ENCODE measurements at places on chromosomes 7 and 10.

- no peak for DNase-seq
These were observed 4.6 kb upstream of the TMEM139 start for GRCh38 chr7:143280160-143280559.

- no peak for DNase-seq
These were observed 267.2 kb upstream of the LRGUK start for GRCh38 chr7:133859871-133860450.

DNA sequence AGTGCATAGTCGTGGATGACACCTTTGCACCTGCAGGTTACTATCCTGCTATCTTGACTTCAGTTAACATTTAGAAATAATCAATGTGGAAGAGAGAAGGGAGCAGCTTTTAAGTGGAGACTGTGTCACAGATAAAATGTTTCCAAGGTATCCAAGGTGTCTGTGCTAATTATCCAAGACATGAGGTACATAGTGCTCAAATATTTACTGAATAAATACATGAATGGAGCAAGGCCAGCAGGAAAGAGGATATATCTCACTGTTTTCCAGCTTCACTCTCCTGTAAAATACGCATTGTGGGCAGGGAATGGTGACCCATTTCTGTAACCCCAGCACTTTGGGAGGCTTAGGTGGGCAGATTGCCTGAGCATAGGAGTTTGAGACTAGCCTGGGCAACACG, 552.4 kb downstream of the PHTF2 start:
- DNase-seq = no peak

DNA sequence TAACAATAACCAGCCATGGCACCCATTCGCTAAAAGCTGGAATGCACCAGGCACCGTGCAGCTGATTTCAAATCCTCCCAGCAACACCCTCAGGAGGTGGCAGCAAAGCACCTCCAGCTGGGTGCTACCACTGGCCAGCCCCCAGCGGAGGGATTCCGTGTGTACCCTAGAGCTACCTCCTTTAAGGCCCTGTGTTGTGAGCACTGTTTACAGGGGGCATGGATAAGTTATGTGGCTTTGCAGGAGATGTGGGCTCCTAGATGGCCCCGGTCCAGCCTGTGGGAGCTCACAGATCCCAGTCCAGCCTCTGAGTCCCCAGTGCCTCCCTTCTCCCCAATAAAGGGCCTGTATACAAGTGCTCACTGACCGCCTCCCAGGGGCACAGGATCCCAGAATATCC, 27.1 kb downstream of the TNRC18 start:
- DNase-seq = no peak

- no peak for DNase-seq
These were observed 103.7 kb downstream of the MKI67 start for GRCh38 chr10:128022261-128023196.

- no peak for DNase-seq
These were observed 170.0 kb downstream of the ARL5B start for GRCh38 chr10:18829259-18829658.

DNA sequence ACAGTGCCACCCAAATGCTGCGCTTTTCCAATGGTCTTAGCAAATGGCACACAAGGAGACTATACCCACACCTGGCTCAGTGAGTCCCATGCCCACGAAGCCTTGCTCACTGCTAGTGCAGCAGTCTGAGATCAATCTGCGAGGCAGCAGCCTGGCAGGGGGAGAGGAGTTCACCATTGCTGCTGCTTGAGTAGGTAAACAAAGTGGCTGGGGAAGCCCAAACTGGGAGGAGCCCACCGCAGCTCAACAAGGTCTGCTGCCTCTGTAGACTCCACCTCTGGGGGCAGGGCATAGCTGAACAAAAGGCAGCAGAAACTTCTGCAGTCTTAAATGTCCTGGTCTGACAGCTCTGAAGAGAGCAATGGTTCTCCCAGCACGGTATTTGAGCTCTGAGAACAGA, 891.2 kb downstream of the PCDH15 start:
- no peak for DNase-seq

- no peak for DNase-seq
These were observed 96.6 kb upstream of the GPR26 start for GRCh38 chr10:123569436-123570035.

DNA sequence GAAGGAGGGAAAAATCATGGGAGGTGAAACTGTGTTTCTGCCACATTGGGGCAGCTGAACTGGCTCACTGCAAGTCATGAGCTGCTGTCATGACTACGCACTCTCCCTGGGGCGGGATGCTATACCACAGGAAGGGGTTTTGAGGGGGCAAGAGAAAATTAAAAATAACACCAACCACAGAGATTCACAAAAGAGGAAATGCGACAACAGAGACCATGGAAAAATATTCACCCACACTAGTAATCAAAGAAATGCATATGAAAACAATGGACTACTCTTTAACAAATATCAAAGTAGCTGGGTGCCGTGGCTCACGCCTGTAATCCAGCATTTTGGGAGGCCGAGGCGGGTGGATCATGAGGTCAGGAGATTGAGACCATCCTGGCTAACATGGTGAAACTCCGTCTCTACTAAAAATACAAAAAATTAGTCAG, 65.2 kb upstream of the TM9SF3 start:
- no peak for DNase-seq

- peak; percentile 94 for DNase-seq
These were observed 69.3 kb downstream of the ETV1 start for GRCh38 chr7:13920053-13920697.

GRCh38 chr10:11242443-11243387, 225.0 kb downstream of the CELF2 start:
- no peak for DNase-seq

DNA sequence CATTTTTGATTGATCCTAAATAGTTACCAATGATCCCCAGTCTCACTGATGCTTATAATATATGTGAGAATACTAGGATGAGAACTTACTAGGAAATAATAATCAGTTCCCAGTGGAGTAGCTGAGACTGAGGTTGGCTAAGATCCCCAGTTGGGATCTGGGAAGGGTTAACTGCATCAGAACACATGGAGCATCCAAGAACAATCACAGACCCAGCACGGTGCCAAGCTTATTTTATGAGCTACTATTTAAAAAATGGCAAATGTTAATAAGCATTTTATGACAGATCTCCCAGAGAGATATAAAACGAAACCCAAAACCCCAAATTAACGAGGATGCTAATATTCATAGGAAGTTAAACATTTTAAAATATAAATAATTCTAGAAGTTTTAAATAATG, 379.5 kb downstream of the THSD7A start:
- DNase-seq = no peak

DNA sequence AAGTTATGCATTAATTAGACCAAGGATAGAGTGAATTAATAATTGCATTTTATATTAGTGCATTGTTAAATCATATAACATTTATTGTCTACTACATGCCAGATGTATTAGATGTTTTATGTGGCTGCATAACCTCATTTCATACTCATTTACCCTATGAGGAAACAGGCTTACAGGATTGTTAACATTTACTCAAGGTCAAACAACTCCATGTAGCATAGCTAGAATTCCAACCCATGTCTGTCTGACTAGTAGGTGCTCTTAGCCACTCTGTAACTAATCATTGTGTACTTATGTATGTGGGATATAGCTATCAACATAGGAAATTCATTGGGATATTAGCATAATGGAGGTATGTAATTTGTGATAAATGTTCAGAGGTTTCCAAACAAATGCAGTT, 46.3 kb downstream of the PHYHIPL start:
- no peak for DNase-seq

DNA sequence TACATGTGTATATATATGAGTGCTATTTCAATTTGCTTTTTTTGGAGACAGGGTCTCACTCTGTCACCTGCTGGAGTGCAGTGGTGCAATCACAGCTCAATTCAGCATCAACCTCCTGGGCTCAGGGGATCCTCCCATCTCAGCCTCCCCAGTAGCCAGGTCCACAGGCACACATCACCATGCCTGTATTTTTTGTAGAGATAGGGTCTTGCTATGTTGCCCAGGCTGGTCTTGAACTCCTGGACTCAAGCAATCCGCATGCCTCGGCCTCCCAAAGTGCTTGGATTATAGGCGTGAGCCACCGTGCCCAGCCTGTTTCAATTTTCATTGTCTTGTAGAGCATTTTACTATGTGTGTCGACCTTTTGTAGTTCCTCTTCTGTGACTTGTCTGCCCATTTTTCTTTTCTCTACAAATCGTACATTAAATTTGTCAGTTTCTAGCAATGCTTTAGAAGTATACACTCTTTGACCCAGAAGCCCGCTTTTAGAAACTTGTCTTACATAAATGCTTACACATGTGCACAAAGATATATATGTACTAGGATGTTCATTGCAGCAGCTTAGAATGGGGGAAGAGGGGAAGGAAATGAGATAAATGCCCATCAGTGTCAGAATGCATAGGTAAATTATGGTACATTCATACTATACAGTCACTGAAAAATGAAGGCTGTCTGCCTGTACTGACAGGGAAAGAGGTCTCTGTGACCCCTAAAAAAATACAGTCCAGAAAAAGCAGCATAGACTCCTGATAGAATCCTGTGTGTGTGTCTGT, 12.2 kb upstream of the RFC2 start:
- DNase-seq = no peak
